Germinal center (tissue), 1 donor: ENCODE measurements at places on chromosomes 5 and 9.

- no peak for DNase-seq
Observed at GRCh38 chr5:10726913-10727517, 34.0 kb downstream of the DAP start.

DNA sequence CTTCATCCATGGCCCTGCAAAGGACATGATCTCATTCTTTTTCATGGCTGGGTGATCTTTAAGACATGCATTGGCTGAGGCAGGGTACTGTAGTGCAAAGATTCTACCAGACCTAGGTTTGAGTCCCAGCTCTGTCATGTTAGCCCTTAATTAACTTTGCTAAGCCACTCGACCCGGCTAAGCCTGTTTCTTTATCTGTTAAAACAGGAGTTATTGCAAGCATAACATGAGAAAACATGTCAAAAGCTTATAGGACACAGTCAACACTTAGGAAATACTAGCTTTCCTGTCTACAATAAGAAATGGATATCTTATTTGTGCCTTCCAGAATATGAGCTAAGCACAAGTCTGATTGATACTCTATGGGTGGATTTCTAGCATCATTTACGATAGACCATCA is 92.6 kb downstream of the RASEF start:
- DNase-seq: no peak

- DNase-seq: peak; percentile 39
Observed at GRCh38 chr9:37582548-37583157, 6.5 kb upstream of the FBXO10 start.

DNA sequence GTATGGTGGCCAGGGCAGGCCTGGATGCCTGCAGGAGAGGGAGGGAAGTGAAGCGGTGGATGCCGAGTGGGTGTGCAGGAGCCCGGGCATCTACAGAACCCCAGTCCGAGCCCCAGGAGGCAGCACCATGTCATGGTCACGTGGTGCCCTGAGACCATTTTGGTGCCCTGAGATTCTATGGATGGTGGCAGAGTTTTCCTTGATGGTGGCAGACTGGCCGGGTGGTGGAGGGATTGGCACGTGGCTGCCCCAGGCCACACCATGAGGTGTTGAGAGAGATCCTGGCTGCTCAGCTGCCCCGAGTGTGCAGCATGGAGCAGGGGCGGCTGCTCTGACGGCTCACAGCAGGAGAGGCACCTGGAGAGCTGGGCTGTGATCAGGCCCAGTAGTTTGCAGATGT is 52.3 kb downstream of the SYK start:
- no peak for DNase-seq

- no peak for DNase-seq
Observed at GRCh38 chr9:126565336-126566128, 48.2 kb upstream of the LMX1B start.

GRCh38 chr5:54517512-54518145 is at the start of gene SNX18:
Gene SNX18 (plus strand): TSS chr5:54517759. CDS start chr5:54517953, 194 bp downstream.
- DNase-seq: peak; percentile 92

GRCh38 chr9:104589626-104590025 is 9.6 kb downstream of the OR13C5 start:
- no peak for DNase-seq

GRCh38 chr9:114207034-114207810 is 51.9 kb downstream of the COL27A1 start:
- DNase-seq: no peak

DNA sequence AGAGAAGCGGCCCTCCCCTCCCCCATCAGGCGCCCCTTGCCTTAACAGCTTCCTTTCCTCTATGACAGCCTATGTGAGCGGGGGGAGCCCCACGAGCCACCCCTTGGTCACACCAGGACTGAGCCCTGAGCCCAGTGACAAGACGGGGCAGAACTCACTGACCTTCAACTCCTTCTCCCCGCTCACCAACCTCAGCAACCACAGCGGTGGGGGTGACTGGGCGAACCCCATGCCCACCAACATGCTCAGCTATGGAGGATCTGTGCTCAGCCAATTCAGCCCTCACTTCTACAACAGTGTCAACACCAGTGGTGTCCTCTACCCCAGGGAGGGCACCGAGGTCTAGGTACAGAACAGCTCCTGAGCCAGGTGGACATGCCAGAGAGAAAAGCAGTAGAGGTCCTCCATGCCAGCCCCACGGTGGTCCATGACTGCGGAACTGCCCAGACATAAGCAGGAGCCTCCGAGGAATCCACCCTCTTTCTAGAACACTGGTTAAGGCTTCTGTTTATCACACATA is 2.6 kb downstream of the FOXI1 start:
- DNase-seq: no peak

DNA sequence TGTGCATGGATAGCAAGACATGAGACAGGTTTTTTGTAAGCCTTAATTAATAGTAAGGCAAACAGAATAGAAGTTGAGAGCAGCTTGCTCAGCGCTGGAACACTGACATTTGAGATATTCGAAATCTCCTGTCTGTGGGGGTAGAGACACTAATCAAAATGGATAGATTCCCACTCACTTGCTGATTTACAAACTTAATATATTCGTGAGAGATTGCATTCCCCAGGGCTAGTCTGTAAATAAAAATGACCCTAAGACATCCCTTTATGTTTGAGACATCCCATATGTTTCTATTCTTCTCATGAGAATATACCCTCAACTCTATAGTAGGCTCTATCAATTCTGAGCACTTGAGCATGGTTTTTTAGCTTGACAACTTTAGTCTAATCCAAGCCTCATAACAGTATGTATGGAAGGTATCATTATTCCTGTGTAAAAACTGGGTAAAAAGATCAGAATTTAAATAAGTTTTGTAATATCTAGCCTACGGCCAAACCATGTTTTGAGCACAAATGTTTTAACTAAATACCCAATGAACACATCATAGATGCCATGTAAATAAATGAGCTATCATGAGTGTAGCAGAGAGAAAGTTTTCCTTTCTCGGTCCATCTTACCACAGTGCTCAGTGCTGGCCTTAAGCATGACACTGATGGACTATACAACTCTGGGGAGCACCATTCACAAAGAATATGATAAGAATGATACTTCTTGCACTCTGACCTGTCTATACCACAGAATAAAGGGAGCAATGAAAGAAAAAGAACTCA is 609.2 kb downstream of the PSAT1 start:
- DNase-seq: no peak

GRCh38 chr5:61182449-61182848 is 20.2 kb upstream of the SMIM15 start:
- no peak for DNase-seq

DNA sequence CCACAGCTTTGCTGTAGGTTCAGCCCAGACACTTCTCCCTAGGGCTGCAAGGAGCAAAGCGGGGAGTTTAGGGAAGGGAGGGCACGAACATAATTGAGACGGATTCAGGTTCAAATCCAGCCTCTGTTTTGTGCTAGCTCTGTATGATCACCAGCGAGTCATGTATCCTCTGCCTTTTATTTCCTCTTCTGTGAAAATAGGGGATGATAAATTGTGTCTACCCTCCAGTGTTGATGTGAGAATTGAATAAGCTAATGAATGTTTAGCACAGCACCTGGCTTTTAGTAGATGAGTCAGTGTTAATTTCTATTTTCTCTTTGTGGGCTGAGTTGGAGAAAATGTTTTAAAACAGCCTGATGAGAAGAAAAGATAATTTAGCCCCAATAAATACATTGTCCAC is 6.2 kb downstream of the MLANA start:
- no peak for DNase-seq

- no peak for DNase-seq
Observed at GRCh38 chr5:111851631-111852548, 94.9 kb upstream of the NREP start.

DNA sequence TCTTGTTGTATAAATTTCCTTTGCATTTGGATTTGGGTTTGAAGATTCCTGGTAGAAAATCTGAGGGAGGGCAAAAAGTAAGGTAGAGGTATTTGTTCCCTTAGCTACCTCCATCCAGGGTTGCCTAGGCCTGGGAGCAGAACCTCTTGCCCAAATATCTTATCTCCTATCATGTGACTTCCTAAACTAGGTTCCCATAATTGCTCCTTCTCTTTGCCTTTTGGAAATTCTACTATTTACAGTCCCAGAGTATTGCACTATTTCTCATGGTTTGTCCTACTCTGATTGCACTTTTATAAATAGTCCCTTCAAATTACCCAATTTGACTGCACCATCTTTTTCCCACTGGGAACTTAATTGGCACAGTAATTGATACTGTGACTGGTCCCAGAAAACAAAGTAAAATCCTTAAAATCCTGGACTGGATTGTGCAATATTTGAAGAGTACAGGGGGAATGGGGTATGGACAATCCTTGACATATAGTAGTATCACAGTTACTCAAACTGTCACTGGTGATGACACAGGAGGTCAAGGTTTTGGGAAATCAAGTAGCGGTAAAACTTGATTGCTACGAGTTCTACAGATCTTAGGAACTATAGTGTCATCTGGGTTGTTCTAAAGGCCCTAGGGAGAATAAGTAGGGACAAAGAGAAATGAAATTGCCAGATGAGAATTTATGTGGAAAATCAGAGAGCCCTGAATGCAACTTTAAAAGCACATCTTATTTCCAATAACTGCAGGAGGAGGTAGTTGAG is 31.5 kb upstream of the TMED7 start:
- DNase-seq: no peak

DNA sequence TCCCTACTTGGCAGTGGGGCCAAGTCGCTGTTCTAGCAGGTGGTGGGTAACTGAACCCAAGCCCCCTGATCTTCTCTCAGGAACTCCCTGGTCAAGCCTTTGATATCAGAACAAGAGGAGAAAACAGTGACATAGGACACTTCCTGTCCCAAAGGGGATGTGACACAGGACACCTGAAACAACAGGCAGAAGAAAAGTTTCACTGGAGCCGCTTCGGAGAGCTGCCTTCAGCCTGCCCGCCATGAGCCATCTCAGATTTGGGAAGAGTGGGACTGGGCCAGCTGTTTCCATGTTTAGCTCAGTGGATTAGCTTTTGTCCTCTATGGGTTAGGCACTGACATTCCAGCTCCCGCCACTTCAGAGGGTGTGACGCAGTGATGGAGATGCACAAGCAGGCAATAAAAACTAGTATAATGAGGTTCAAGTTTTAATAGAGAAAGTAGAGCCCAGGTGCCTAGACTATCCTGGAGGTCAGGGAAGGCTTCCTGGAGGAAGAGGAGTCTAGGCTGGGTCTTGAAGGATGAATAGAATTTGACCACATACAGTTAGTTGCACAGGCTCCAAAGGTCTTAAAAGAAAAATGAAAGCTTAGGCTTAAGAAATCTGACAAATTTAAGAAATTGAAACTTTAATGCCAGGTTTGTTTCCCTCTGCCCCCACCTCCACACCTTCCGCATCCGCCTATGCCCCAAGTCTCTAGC is 104.1 kb upstream of the SPRY4 start:
- no peak for DNase-seq
